D341Med (cell line): ENCODE measurements at places on chromosomes 6 and 20.

GRCh38 chr6:35186571-35186970 is 27.2 kb upstream of the SCUBE3 start:
- no peak for DNase-seq

- DNase-seq, result no peak
Observed at GRCh38 chr20:55656231-55656775, 349.0 kb downstream of the CBLN4 start.

DNA sequence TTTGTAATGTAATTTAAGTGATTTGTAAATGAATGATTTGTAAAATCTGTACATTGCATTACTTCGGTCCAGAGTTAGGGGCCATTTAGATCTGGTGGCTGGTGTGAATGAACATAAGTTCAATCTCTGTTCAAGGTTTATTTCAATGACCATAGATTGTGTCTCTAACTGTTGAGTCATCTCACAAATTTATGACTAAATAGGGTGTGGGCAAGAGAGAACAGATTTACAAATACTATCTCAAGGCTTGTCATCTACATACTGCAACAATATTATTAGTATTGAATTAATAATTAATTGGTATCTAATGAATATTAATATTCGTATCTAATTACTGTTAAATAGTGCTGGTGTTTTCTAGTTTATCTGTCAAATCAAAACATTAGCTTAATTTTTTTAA is 115.3 kb upstream of the EDN1 start:
- no peak for DNase-seq

DNA sequence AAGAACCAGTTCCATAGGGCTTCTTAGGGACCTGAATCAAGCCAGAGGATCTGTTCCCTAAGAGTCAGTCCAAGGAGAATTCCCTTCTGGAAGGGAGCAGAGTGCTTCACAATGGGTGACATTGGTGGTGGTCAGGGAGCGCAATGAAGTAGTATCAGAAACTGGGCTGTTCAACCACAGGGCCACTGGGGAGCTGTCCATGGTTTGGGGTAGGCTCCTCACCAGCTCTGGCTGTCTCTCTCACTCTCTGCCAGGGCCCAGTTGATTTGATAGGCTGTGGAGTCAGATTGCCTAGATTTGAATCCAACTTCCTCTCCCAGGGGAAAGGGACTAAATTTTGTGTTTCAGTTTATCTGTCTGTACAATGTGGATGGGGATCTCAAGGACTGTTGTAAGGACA is 36.7 kb upstream of the CHD6 start:
- no peak for DNase-seq

DNA sequence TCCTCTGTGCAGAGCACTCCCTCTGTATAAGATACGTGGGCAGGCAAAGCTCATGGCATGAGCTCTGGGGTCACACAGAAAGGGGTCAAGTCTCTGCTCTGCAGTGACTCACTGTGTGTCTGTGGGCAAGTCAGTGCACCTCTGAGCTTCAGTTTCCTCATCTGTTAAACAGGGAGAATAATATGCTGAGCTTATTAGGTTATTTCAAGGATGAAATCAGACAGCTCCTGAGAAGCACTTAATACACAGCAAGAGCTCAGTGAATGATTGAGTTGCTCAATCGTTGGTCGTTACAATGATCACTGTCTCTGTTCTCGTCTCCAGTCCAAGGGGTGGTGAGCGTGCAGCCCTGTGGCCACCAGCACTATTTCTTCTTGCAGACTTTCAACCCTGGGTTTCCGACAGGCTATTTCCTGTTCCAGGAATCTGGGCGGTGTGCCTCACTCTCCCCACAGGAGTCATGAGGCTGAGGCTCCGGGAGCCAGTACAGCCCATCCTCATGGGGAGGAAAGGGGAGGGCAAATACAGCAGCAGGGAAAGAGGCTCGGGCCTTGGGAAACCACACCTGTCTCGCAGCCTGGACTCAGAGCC is 28.9 kb downstream of the KIAA1755 start:
- no peak for DNase-seq
